ENCODE measurements at places on chromosomes 6 and 20. TPM values are rescaled to one million over a fixed set of nuclear protein-coding genes. Genes with fewer than 3 reads are reported as not detected.
A peak's percentile ranks its signal among the peaks of the same experiment; 100 is the strongest.

GRCh38 chr6:106746652-106747051 lies 117.3 kb downstream of the QRSL1 start:
- DNase-seq, result no peak

Gene DHX35
- 14.4 TPM for total RNA-seq

- DNase-seq, result no peak
Observed at GRCh38 chr6:87918461-87918941, 129.1 kb upstream of the SPACA1 start.

DNA sequence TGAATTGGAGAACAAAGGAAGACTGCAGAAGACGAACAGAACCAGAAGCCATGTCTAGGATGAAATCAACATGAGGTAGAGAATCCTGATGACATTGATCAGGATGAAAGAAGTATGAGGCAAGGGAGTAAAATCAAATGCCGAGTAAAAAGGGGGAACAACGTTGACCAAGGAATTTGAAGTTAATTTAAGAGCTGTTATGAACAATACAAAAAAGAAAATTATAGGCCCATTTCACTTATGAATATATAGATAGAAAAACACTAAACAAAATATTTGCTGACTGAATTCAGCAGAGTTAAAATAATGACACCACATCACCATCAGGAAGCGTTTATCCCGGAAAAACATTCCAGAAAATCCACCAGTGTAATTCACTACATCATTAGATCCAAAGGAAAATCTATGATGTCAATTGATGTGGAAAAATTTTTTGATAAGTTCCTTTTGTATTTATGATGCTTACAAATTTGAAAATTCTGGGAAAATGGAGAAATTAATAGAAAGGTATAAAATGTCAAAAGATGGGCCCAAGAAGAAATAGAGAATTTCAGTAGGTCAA lies 8.1 kb upstream of the CCN5 start:
- no peak for DNase-seq

Gene GRIK2
- total RNA-seq, result 5.5 TPM

Gene SFTA2
- total RNA-seq, result not detected

DNA sequence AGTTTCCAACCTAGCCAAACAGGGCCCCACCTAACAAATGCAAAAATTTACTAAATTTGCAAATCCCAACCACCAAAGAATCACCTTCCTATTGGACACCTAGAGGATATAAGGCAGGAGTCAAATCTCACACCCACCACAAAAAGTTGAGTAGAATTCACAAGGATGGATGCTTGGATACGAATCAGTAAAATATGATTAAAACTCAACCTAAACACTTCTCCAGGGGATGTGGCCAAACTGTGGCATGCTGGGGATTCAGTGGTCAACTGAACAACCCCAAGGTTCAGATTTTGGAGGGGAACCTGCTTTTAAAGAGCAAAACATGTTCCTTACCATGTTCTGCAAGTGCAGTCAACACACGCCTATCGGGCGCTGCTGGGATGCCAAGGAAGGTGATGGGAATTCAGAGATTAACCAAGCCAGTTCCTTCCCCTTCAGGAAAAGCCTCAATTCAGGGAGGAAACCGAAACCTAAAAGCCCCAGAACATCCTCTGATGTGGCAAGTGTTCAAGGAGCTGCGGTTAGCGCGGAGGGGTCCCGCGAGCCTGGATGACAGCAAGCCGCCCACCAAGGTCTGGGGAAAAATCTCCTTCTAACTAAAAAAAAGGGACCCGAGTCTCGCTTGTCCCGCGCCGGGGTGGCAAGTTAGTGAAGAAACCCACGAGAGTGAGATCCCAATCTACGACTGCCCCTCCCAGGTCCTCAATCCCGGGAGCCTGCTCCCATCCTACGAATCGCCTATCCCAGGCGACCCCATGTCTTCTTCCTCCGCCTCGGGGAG lies 902 bp downstream of the SAMHD1 start:
- peak; percentile 58 for DNase-seq

Gene BPIFA1
- not detected for total RNA-seq

GRCh38 chr20:822651-823573 lies 10.6 kb upstream of the FAM110A start:
- no peak for DNase-seq

Gene TRIM15
- not detected for total RNA-seq

Gene COX4I2
- 9.3 TPM for total RNA-seq

- no peak for DNase-seq
Observed at GRCh38 chr20:20903773-20904500, 191.5 kb upstream of the RALGAPA2 start.

DNA sequence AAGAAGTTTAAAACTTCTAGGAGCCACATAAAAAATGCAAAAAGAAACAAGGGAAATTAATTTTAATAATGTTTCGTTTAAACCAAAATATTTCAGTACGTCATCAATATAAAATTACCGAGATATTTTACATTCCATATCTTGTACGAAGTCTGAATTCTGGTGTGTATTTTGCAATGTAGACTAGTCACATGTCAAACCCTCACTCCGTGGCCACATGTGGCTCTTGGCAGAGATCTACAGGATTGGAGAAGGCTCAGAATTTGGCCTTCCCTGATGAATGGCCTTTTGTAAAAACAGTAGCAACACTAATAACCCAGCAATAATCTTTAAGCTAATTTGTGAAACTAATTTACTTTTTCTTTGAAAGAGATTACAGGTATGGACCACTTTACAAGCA lies 217.1 kb downstream of the PRL start:
- peak; percentile 41 for DNase-seq

DNA sequence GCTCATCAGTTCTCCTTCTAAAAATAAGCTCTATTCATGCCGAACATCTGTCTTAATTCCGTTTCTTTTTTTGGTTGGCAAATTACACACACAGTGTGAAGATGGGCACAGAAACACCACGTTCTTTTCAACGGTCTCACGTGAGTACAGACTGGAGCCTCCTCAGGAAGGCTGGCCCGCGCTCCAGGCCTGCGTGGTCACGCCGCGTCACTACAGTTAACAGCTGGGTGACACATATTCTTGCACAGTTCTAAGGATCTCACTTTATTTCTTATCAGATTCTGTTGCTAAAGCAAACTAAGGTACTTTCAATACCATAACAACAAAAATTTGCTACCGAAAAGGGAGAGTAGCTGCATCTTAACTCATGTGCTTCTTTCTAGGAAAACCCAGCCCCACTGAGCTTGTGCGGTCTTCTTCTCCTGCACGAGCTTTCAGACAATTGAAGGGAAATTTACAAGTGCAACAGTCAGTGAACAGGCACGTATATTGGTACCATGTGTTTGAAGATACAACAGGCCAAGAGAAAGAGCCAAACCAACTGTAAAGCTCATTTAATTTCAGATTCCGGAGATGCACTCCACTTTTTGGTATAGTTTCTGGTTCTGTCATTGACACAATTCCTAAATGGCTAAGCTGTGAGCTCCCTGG lies 55.6 kb upstream of the MPC1 start:
- DNase-seq, result no peak

- DNase-seq, result no peak
Observed at GRCh38 chr6:156021746-156022396, 566.2 kb upstream of the NOX3 start.

DNA sequence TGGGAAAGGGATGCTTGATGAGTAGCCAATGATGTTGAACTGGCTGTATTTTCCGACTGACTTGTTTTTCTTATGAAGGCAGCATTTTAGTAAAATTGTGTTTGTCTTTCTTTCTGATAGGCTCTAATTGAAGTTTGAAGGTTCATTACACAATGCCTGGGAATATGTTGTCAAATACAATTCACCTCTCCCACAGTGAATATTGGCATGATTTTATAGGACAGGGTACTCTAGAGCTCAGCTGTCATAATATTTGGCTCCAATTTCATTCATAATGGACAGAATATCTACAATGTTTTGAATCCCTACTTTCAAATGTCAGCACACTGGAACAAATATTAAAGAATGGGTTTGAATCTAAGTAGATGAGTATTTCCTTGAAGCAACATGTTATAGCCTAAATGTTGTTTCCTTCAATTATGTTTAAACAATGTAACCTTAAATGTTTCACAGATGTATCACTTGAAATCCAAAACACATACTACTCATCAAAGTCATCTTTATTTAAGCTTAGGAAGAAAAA lies 81.4 kb downstream of the LAMA2 start:
- no peak for DNase-seq

Gene RIPPLY2
- not detected for total RNA-seq

Gene ANKRD66
- total RNA-seq, result not detected

DNA sequence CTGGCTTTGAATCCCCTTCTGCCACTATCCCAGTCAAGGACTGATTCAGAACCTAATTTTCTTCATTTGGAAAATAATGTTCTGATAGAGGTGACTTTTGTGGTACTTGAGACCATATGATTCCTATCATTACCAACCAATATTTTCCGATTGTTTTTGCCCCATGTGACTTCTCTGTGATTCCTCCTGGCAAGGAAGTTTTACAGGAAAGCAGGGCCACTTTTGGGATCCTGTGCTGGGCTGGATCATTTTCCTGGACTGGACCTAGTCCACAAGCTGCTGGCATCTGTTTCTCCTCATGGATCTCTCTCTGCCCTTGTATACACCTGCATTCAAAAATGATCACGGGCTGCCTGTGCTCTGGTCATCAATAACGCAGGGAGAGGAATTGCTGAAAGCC lies 13.9 kb upstream of the SNHG17 start:
- no peak for DNase-seq

All from Right ventricle myocardium superior (tissue), 1 donor.